Activated CD8-positive, alpha-beta T cell treated with anti-CD3 and anti-CD28 coated beads for 36 hours (primary cell): ENCODE measurements at places on chromosomes 2 and 18.

- no peak for DNase-seq
Measured at GRCh38 chr2:101355401-101356054, 31.8 kb downstream of the CREG2 start.

GRCh38 chr18:75105551-75106254 is 103.2 kb downstream of the PTGR3 start:
- no peak for DNase-seq

GRCh38 chr2:207327513-207327912 is 161.8 kb upstream of the KLF7 start:
- DNase-seq: no peak

GRCh38 chr18:12085136-12085535 is 8.5 kb upstream of the ANKRD62 start:
- no peak for DNase-seq

GRCh38 chr2:182593394-182593975 is 122.6 kb upstream of the DNAJC10 start:
- no peak for DNase-seq

DNA sequence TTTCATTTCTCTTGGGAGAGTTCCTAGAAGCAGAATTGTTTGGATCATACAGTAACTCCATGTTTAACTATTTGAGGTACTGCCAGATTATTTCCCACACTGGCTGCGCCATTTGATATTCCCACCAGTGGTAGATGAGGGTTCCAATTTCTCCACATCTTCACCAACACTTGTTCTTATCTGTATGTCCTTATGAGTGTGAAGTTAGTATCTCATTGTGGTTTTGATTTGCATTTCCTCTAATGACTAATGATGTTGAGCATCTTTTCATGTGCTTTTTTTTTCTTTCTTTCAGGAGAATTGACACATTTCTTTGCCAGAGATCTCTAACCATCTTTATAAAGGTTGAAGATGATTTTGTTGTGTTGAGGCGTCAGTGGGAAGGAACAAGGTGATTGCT is 4.1 kb upstream of the MGAT5 start:
- no peak for DNase-seq

DNA sequence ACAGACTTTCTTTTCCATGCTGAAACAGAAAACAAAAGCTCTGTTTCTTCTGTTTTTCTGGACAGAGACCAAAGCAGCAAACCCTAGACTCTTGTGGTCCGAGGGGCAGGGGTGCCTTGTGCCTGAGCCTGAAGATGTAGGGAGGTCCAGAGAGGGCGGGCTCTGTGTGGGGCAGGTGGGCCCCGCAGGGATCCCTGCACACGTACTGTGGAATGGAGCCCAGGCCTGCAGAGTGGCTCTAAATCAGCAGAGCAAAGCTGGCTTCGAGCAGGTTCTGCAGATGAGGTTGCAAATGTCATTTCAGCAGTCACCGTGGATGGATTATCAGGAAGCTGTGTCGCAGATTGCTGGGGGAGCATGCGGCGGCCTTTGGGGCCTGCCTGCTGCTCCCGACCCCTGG is 438.6 kb downstream of the RNF144A start:
- DNase-seq: no peak

DNA sequence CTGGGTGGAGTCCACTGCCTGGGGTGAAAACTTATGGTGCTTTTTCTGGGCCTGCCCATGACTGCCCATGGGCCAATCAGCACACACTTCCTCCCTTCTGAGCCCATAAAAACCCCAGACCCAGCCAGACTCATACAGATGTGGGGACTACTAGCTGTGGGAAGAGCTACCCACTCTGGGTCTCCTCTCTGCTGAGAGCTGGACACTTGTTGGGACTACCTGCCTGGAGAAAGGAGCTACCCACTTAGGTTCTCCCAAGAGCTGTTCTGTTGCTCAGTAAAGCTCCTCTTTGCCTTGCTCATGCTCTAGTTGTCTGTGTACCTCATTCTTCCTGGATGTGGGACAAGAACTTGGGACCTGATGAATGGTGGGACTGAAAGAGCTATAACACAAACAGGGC is 119.6 kb upstream of the SLC38A11 start:
- no peak for DNase-seq

- DNase-seq: no peak
Measured at GRCh38 chr2:31694444-31694843, 113.7 kb upstream of the SRD5A2 start.

GRCh38 chr2:181142514-181142913 is 162.1 kb downstream of the UBE2E3 start:
- no peak for DNase-seq

DNA sequence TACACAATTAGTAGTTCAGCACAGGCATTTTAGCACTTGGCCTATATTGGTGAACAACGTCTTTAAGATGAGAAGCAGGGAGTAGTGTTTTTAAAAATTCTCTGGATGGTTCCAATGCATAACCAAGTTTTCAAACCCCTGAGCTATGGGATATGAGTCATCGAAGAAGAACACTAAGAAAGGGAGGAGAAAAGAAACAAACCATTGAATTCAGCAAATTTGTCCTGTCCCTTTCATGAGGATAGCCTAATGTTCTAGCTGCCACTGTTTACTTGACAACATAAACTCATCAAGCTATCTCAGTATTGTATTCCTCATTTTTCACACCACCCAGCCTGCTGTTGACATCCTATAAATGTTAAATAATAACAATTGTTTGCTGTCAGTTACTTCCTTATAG is 158.0 kb downstream of the BARD1 start:
- DNase-seq: no peak

- no peak for DNase-seq
Measured at GRCh38 chr18:8381821-8382459, 227.3 kb upstream of the RAB12 start.

GRCh38 chr2:179613701-179614100 is 247.7 kb downstream of the ZNF385B start:
- no peak for DNase-seq

DNA sequence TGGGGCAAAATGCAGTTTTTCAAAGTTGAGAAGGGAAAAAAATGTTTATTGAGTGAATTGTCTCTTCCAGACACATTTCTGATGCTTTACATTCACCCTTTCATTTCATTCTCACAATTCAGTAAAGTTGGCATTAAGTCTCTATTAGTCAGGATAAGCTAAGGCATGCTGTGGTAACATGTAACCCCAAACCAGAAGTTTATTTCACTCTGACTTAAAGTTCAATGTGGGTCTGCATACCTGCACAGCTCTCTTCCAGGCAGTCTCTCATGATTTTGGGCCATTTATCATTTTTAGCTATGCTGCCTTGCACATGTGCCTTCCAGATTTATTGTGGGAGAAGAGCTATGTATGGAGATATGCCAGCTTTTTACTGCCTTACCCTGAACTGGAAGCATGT is 48.0 kb downstream of the DDX18 start:
- no peak for DNase-seq

GRCh38 chr2:176106581-176107539 is at the start of gene HOXD11:
Gene HOXD11 (plus strand): TSS chr2:176107280. CDS start chr2:176107356, 76 bp downstream.
- DNase-seq: peak; percentile 51

DNA sequence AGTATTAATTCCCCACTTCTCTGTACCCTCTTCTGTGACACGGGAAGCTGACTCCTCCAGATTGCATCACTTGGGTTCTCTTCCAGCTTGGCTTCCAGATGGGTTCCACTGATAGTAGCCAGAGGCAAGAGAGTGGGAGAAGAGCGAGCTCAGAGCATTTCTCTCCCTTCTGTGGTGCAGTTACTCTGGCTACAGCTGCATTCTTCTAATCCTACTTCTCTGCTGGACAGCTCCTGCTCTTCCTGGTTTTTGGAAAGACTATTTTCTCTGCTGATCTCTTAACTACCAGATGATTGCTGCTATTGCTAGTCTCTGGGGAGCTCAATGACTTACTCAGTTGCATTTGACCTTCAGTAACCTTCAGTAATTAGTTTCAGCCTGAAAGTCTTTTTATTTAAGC is 187.5 kb upstream of the MAP2 start:
- DNase-seq: no peak

DNA sequence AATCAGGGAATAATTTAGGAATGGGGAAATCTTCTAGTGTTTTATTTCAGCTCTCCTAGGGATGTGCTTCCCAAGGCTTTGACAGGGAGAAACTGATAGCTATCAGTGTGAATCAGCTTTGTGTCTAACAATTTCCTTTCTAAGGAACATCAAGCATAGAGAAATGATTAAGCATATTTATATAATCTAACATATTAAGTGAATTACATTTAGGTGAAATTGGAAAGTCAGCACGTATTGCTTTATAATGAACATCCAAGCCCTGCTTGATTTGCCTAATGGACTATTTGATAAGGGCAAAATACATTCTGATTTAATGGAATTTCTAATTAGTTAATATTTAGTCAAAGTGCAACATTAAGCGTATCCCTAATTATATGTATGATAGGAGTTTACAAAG is 19.5 kb upstream of the TSPYL6 start:
- no peak for DNase-seq

DNA sequence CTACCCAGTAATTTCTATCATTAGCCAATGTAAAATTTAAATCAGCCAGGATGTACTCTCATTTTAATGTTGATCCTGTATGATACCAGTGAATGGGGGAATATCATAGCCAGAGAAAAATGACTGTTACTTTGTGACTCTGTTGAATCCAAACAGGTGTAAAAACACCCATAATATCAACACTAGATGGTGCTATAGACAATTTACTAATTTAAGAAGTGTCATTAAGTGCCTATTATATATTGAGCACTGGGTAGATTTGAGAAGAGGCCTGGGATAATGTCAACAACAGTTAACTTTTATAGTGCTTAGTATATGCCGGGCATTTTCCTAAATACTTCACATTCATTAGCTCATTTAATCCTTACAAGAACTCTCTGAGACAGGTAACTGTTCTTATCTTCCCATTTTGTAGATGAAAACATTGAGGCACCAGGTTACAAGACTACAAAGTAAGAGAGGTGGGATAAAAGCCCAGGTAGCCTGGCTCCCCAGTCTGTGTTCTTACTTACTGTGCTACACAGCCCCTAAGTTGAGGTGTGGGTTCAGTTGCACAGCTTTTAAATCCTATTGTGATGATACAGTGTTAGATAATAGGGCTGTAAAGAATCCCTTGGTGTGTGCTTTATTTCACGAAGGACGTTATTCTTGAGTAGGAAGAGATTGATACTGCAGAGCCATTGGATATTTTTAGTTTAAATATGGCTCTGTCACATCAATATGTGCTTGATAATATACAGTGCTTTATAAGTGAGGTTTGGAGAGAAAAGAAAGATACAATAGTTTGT is 325.5 kb downstream of the AGPS start:
- DNase-seq: no peak

DNA sequence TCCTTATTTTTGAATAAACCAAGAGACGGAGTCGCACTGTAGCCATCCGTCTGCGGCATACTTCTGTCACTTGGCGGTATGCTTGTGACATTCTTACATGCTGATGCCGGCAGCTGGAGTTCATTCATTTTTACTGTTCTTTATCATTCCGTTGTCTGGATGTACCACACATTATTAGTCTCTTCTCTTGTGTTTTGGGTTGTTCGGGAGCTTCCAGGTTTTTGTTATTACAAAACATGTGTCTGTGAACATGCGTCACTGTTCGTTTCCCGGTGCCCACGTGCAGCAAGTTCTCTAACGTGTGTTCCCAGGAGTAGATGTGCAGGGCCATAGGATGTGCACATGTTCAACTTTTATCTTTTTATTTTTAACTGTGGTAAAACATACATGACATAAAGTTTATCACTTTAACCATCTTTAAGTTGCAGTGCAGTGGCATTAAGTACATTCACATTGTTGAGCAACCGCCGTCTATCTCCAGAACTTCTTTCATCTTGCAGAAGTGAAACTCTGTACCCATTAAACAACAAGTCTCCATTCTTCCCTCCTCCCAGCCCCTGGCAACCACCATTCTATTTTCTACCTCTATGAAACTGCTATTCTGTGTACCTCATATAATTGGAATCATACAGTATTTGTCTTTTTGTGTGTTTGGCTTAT is 40.1 kb downstream of the MTCL1 start:
- DNase-seq: no peak

GRCh38 chr2:144132357-144132756 is 387.6 kb downstream of the ZEB2 start:
- no peak for DNase-seq

DNA sequence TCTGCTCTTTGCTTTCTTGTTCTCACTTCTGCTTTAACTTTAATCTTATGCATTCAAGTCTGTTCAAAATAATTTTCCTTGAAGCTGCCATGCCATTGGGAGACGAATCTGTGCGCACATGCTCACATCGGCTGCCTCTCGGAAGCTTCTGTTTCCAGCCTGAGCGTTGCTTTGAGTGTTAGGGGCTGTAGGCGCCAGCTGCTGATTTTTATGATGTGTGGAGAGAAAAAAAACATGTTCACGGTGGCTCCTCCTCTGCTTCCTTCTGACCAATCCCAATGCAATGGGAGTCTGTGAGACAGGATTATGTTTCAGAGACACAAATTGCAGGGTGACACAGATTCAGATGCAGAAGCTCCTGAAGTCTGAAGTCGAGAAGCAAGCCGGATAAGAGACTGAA is at the start of gene MC4R:
Gene MC4R (minus strand): TSS at position 180 of the 400 bp plus-strand sequence. CDS start 426 bp downstream, outside the sequence.
- DNase-seq: no peak

DNA sequence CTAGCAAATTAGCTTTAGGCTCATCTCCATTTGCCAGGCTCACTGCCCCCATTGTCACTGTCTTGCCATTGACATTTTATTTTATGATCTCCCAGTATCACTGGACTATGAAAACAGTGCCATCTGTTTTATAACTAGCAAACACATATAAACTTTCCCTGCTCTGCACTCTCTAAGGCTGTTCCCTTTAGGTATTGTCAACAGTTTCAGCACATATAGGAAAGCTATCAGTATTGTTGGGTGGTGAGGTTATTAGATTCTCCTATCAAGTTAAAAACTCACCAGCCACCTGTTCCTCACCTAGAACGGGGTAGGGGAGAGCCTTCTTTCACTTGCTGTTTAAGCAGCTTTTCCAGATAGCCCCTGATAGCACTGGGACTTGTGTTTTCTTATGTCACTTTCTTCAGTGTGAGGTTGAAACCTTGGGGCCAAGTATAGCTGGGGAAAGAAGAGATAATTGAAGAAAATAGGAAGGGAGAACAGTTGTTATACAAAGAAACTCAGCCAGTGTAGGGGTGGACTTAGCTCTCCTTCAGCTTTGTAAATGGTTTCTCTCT is 32.5 kb downstream of the CFLAR start:
- DNase-seq: no peak

GRCh38 chr2:235616885-235617284 is 123.0 kb downstream of the AGAP1 start:
- DNase-seq: no peak

DNA sequence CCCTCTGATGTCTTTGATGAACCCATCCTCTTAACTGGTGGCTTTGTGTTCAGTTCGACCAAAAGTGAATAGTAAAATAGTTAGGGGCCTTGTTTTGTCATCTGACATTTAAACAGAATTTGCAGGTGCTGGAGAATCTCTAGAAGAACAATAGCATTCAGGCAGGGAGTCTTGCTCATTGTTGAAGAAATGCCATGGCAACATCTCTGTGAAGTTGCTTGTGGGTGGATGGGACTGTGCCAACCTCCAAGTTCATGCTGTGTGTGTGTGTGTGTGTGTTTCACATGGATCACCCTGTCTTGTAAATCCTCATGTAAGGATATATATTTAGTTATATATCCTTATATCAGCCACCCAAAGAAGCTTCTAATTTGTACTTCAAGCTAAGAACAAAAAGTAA is 66.7 kb downstream of the SKA1 start:
- DNase-seq: no peak
